ENCODE measurements at places on chromosomes 16 and 17. TPM values are rescaled to one million over a fixed set of nuclear protein-coding genes. Genes with fewer than 3 reads are reported as not detected.

Gene TERB1
- not detected for total RNA-seq

- no peak for DNase-seq
These were observed 107.6 kb downstream of the KCNJ2 start for GRCh38 chr17:70276906-70277305.

- no peak for DNase-seq
These were observed 106.3 kb downstream of the PRKCB start for GRCh38 chr16:23941963-23942564.

Gene NPEPPS
- total RNA-seq = 52.4 TPM

GRCh38 chr16:66443269-66443652 is 16.2 kb downstream of the BEAN1 start:
- no peak for DNase-seq

Gene TSR1
- 65.2 TPM for total RNA-seq
